EH (cell line): ENCODE measurements at places on chromosomes 5 and 9.

- DNase-seq: peak; percentile 11
Observed at GRCh38 chr9:106970219-106970975, 107.4 kb downstream of the ZNF462 start.

DNA sequence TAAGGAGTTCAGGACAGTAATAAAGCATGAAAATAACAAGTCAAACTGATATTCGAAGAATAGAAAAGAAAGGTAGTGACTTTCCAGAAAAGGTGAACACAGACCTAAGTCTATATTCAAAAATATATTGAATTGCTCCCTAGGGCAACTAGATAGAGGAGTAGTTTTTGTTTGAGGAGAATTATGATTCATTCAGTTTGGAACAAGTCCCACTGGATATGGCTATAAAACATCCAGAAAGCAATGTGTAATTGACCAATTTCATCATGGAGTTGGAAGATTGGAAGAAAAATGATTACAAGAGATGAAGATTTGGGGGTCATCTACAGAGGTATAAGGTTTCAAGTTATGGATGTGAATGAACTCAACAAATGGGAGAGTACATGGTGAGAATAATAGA, 117.5 kb upstream of the ZNF462 start:
- peak; percentile 8 for DNase-seq

GRCh38 chr5:145887976-145888574, 15.3 kb upstream of the GRXCR2 start:
- DNase-seq: peak; percentile 69

GRCh38 chr5:143177263-143177983, 226.1 kb downstream of the NR3C1 start:
- DNase-seq: peak; percentile 73

GRCh38 chr5:143931476-143931875, 119.5 kb downstream of the HMHB1 start:
- DNase-seq: no peak

DNA sequence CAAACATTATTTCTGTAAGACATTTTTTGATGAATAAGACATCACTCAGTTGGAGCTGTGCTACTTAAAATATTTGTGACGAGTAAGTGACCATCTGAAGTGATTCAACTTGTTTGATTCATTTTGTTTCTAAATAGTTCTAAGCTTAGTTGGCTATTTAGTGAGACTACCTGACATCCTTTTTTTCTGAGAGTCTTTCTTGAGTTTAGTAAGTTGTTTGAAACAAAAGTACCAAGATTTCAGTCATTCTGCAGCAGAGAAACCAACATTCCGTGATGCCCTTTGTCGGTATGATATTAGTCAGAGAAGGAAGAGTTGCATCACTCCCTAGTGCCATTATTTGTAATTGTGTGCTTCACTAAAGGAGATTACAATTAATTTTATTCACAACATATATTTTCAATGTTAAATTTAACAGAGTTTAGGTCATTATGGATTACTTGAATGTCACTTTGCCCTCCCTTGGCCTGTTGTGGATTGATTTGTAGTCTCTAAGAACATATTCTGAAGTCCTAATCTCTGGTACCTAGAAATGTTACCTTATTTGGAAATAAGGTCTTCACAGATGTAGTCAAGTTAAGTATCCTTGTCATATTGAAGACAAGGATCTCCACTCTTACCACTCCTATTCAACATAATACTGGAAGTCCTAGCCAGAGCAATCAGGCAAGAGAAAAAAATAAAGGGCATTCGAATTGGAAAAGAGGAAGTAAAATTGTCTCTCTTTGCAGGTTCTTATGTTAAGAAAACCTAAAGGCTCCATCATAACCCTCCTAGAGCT, 212.2 kb downstream of the PCSK1 start:
- DNase-seq: peak; percentile 79

DNA sequence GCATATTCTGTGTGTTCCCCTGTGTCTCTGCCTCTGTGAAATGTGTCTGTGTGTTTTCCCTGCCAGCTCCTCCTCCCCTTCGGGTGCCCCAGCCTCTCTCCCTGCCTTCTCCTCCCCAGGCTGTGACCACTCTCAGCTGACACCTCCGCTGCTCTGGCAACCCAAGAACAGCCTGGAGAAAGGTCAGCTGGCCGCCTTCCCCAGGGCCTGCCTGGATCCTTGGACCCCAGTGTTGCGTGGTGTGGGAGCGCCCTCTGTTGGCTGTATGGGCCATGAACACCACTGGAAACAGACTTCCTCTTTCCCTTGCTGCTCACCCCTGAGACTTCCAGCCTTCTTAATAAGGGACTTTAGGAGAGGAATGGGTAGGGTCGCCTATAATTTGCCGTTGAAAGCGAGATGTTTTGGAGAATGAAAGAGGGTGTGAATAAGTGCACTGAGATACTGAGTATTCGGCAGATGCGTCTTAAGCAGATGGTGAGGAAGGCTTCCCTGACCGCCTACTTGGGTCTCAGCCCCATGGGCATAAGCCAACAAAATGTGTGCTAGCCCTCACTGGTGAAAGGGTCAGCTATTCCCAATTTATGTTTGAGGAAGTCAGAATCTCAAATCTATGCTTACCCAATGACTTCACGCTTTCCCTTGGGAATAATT, 114.9 kb upstream of the TRIM32 start:
- peak; percentile 85 for DNase-seq
